ENCODE measurements at places on chromosomes 11 and 22.

DNA sequence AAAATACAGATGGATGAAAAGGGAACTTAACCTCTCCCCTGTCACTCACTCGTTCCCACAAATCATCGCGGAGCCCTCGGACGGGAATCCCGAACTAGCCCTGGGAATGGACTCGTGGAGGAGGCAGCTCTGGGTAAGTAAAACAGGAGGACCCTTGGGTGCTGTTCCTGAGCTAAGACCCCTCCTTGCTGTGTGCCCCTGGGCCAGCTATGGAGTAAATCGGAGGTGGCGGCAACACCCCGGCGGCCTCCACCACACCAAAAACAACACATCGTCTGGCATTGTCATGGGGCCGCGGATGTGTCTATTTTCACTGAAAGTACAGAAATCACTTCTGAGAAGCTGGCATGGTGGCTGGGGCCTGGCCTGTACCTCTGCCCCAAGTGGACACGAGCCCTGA, 12.1 kb downstream of the CPT1A start:
- DNase-seq = no peak

DNA sequence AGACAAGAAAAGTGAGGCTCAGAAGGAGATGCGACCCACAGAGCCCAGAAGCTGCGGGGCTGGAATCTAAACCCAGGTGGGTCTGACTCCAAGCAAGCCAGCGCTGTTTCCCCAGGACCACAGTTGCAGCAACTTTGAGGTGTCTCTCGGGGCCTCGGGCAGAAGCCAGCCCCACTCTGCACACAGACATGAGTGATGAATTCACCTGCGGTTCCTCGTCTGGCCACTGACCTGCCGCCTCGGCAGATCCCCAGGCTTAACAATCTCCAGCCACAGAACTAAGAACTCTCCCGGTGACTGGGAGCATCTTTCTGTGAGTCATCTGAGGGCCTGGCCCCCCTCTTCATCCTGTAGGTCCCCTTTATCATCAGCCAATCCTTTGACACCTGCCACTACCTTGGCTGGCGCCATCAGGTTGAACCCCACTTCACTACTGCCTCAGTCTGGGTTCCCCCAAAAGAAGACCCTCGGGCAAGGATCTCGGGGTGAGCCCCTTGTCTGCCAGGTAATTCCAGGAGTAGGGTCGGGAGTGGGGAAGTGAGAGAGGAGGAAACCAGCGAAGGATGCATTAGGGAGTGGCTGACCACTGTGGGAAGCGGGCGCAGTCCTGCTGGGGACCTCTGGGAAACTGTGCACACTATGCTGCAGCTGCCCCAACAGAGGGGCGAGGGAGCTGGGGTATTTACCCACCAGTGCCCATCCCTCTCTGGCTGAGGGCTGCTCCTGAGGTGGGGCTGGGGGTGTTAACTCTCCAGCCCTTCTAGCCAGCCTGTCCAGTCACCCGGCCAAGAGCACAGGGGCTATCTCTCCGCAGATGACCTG, 33.0 kb upstream of the MN1 start:
- no peak for DNase-seq

DNA sequence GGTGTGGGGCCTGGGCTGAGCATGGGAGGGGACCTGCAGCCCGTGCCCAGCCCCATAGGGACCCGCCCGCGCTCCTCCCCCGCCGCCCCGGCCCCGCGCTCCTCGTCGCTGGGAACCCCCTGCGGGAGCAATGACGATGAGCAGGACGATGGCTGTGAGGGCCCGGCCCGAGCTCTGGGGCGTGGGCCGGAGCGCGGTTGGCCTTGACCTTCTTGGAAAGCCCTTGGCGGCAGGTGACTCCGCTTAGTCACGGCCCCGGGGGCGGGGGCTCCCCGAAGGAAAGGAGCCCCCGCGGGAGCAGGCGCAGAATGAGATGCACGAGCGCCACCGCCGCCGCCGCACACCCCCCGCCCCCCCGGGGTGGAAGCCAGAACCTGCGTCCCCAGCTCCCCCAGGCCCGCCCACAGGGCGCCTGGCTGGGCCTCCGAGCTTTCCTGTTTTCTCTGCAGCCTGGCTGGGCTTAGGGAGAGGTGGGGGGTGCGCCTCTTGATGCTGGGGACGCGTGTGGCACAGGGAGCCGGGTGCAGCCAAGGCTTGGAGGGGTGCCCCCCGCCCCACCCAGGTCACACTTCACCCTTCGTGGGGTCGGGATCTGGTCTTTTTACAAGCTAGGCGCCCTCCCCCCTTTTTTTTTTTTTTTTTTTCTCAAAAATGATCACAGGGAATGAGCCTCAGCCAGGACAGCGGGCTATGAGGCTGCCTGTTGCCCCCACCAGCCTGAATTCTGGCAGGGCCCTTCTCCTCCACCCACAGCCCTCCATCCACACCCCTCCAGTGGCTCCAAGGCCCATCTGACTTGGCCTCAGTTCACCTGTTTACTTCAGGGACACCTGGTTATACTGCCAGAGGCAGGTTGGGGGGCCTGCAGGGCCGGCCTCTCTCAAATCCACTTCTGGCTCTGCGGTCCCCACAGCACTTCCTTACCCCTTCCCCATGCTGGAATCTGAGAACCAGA, 17.9 kb downstream of the CRELD2 start:
- DNase-seq = no peak

GRCh38 chr11:19447150-19447566, 206.4 kb upstream of the E2F8 start:
- DNase-seq = no peak
